Gastroesophageal sphincter (tissue), 4 donors: ENCODE measurements at places on chromosomes 4 and X.

GRCh38 chr4:110654254-110654635 is 31.4 kb upstream of the PITX2 start:
- ATAC-seq, result no peak
- no peaks in the 10 kb centered on the region for H3K4me1 ChIP-seq
- no peak overlapping the region for H3K4me3 ChIP-seq
- H3K36me3 ChIP-seq, result no peaks in the 10 kb centered on the region
- no peak overlapping the region for H3K27ac ChIP-seq
- H3K27me3 ChIP-seq, result peaks cover 12% of the 10 kb centered on the region

DNA sequence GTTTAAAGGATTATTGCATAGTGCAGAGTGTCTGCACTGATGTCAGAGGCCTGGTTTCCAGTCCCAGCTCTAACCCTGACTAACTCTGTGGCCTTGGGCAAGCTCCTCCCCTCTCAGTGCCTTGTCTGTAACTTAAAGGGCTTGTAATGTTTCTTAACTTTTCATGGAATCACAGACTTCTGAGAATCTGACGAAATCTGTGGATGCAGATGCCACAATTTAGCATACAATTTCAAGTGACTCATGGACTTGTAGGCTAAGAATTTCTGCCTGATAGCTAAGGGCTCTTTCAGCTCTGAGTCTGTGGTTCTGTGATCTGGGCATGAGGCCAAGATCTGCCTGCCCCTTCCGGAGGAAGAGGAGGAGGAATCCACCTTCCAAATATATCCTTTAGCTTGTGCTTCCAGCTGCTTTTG is 236.9 kb downstream of the AR start:
- no peaks in the 10 kb centered on the region for H3K27me3 ChIP-seq
- peak; percentile 79 for ATAC-seq
- no peaks in the 10 kb centered on the region for H3K36me3 ChIP-seq
- H3K4me3 ChIP-seq, result no peak overlapping the region

DNA sequence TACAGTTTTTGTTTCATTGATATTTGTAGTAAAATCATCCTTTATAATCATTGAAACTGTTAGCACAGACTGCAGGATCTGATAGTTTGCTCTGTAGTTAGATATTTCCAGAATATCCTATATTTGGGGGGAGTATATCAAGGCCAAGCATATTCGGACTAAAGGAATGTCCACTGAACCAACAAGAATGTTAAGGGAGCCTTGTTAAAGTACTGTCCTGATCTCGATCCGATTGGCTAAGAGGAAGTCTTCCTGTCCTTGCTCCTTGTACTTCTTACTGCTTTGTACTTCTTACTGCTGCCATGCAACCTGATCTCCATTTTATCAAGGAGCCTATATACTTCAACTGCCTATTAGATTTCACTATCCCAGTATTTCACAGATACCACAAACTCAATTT is 449.3 kb downstream of the RPA4 start:
- no peak overlapping the region for H3K4me3 ChIP-seq
- ATAC-seq, result no peak
- H3K27ac ChIP-seq, result no peak overlapping the region
- H3K4me1 ChIP-seq, result no peaks in the 10 kb centered on the region
- no peaks in the 10 kb centered on the region for H3K36me3 ChIP-seq
- H3K27me3 ChIP-seq, result no peaks in the 10 kb centered on the region

GRCh38 chr4:90572996-90573395 is 445.8 kb downstream of the CCSER1 start:
- no peak overlapping the region for H3K4me3 ChIP-seq
- ATAC-seq, result no peak

DNA sequence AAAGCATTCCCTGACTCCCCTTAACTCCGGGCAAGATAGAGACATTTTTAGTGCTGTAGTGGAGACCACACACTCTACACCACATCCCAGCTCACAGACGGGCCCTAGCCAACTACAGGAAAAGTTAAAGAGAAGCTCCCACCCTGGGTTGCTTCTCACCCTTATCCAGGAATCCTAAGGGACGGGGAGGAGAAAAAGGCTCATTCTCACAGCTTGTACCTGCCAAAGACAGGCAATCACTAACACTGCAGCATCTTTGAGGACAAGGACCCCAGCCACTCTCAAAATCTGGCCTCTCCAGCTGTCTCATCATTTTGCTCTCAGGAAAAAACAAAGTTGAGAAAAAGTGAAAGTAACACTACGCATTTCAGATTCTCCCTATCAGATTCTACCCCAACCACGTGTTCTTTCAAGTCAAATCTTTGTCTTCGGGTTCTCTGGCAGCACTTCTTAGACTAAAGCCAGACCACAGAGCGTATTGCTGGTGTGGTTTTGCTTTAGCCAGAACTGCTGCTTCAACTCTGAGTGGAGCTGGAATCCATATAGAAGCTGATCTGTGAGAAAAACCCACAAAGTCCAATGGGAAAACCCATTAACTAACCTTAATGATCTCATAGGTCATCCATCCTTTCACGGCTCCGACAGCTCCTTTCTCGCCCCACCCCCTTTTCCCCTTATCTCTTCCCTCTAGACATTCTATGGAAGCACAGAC is 605.9 kb upstream of the DIPK2B start:
- H3K4me3 ChIP-seq, result peak overlapping the region; percentile 24
- ATAC-seq, result no peak
- H3K36me3 ChIP-seq, result no peaks in the 10 kb centered on the region

DNA sequence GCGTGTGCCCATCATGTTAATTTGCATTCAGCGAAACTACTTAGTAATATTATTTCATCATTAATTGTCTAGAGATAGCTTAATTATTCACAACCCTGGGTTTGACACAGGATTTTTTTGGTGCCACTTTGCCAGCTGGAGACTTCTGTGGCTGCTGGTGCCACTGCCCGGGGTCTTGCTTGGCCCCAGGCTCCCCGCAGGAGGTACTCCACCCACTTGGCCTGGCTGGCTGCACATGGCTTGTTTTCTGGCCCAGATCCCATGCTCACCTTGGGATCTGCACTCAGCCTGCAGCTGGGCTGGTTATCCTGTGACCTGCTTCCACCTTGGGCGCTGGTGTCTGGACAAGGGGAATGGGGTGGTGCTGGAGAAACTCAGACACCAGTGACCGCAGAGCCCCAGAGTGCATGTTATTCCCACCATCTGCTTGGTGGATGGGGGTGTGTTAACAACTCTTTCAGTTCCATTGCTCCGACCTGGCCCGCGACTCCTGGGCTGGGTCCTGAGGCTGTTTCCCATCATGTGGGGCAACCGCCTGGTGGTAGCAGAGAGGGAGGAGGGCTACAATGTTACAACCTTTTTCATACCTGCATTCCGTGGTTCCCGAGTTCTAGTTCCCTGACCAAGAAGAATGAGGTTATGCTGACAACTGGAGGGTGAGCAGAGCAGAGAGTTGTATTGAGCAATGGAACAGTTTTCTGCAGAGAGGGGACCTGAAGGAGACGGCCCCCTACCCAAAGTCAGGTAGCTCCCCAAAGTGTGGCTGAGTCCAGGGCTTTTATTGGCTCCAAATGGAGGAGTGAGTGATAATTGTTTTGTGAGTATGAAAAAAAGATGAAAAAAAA is 1950.0 kb upstream of the IGFBP7 start:
- H3K4me1 ChIP-seq, result no peaks in the 10 kb centered on the region
- H3K4me3 ChIP-seq, result no peak overlapping the region
- no peaks in the 10 kb centered on the region for H3K27me3 ChIP-seq
- H3K27ac ChIP-seq, result no peak overlapping the region

DNA sequence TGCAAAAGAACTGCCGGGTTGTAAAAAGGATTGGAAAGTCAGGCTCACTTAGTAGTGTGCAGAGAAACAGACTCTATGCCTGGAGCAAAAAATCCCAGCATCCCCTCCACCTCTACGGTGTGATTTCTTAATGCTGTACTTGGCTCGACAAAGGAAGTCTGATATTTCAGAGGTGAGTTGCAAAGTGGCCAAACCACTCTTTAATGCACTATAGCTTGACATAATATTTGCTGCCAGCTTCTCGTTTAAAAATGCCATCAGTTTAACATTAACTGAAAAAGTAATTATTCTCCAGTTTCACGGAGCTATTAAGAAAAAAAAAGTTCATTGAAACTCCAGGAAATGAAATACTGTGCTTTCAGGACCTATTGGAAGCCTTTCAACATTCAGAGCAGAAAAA is 448.3 kb upstream of the ZFP42 start:
- no peaks in the 10 kb centered on the region for H3K36me3 ChIP-seq
- no peaks in the 10 kb centered on the region for H3K27me3 ChIP-seq
- no peak for ATAC-seq

DNA sequence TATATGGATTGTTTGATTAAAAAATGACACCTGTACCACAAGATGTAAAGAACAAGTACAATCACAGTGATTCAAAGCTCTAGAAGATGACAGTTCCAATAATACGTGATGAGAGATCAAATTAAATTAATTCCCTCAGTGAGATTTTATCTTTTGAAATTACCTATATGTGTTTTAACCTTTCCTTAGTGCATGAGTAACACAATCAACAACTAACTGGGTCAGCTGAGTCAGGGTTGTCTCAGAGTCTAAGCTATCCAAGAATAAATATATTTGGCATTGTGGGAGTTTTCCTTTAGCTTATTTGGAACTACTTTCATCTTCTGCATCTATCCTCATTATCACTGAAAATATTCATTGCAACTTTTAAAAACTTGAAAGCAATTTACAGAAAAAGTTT is 162.8 kb downstream of the WDFY3 start:
- H3K27ac ChIP-seq, result no peak overlapping the region
- ATAC-seq, result no peak
- H3K4me1 ChIP-seq, result peaks cover 8% of the 10 kb centered on the region
- no peaks in the 10 kb centered on the region for H3K27me3 ChIP-seq
- H3K36me3 ChIP-seq, result peaks cover 50% of the 10 kb centered on the region

- H3K27ac ChIP-seq, result no peak overlapping the region
- ATAC-seq, result no peak
- peaks cover 9% of the 10 kb centered on the region for H3K4me1 ChIP-seq
- no peak overlapping the region for H3K4me3 ChIP-seq
Measured at GRCh38 chrX:1599791-1600405, 8.5 kb downstream of the AKAP17A start.

GRCh38 chr4:107989162-107989536 is 540 bp upstream of the HADH start:
- no peaks in the 10 kb centered on the region for H3K36me3 ChIP-seq
- no peak for ATAC-seq
- no peaks in the 10 kb centered on the region for H3K27me3 ChIP-seq
- H3K4me3 ChIP-seq, result peak overlapping the region; percentile 56
- H3K27ac ChIP-seq, result peak overlapping the region; percentile 98

DNA sequence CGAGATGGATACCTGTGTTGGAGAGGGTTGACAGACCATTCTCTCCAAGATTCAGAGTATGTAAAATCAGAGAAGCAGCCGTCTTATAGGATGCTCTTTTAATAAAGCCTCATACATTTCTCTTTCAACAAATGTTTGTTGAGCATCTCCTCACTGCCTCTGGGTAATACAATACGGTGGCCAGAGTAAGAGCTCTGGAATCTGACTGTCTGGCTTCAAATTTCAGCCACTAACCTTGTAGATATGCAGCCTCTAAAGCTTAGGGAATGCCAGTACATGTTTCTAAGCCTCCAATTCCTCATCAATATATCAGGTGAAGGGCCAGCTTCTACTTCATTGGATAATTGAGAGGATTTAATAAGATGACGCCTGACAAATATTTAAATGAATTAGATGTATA is 61.3 kb downstream of the CLNK start:
- no peak overlapping the region for H3K4me3 ChIP-seq
- H3K4me1 ChIP-seq, result no peaks in the 10 kb centered on the region
- no peaks in the 10 kb centered on the region for H3K27me3 ChIP-seq
- H3K36me3 ChIP-seq, result no peaks in the 10 kb centered on the region
- no peak for ATAC-seq
